Spinal cord (tissue), 10 donors: ENCODE measurements at places on chromosomes 16 and 17. TPM values are rescaled to one million over a fixed set of nuclear protein-coding genes. Genes with fewer than 3 reads are reported as not detected.

KCNJ12 gene
- 3.6 TPM for total RNA-seq

KIFC3 gene
- 36.4 TPM for total RNA-seq

HID1 gene
- total RNA-seq = 12.3 TPM

- DNase-seq = no peak
These were observed 3.9 kb upstream of the MYO1D start for GRCh38 chr17:32880671-32881453.

- DNase-seq = peak; percentile 85
These were observed 882.8 kb upstream of the SOX9 start for GRCh38 chr17:71237903-71238538.

WSCD1 gene
- 24.1 TPM for total RNA-seq

TBX6 gene
- total RNA-seq = 0.99 TPM
